ENCODE measurements at places on chromosomes 5 and 9. TPM values are rescaled to one million over a fixed set of nuclear protein-coding genes. Genes with fewer than 3 reads are reported as not detected.

GRCh38 chr9:3337515-3338225 is 188.1 kb downstream of the RFX3 start:
- H3K36me3 ChIP-seq: no peaks in the 10 kb centered on the region
- H3K27ac ChIP-seq: no peak overlapping the region
- no peaks in the 10 kb centered on the region for H3K27me3 ChIP-seq
- no peak overlapping the region for H3K4me3 ChIP-seq
- DNase-seq: no peak

DNA sequence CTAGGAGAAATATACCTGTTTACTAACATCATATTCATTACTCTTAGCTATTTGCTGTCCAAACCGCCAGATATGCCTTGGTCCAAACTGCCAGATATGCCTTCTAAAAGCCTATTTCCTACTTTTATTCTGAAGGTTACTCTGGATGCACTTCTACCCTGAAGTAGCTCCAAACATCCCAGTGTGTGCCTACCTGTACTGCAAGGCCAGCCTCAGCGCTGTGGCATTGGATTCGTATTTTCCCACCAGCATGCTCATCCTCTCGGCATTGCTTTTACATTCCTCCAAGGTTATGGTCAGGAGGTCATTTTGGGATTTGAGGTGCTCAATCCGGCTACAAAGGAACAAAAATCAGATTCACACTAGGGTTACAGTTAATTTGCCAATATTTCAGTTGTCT is 94.3 kb downstream of the DCP2 start:
- no peaks in the 10 kb centered on the region for H3K27me3 ChIP-seq
- H3K27ac ChIP-seq: no peak overlapping the region
- H3K36me3 ChIP-seq: peaks cover 3% of the 10 kb centered on the region
- H3K4me3 ChIP-seq: no peak overlapping the region
- DNase-seq: no peak
- H3K4me1 ChIP-seq: no peaks in the 10 kb centered on the region

DNA sequence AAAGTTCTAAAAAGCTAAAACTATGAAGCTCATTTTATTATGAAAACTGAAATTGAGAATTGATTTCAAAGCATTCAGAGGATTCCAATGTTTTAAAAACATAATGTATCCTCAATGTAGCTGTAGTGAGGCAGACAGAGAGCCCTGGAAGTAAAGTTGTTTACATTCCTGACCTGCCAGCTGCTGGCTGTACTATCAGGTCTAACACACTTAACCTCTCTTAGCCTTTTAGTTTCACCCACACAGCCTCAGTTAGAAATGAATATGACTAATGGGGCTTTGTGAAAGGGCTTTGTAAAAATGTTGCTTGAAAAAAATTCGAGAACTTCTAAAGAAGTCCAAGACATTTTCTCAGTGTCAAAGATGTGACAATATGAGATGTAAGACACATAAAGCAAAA is 122.6 kb downstream of the FBXL17 start:
- no peak for DNase-seq
- H3K27ac ChIP-seq: no peak overlapping the region
- H3K36me3 ChIP-seq: no peaks in the 10 kb centered on the region
- H3K4me1 ChIP-seq: peaks cover 21% of the 10 kb centered on the region
- no peaks in the 10 kb centered on the region for H3K27me3 ChIP-seq

DNA sequence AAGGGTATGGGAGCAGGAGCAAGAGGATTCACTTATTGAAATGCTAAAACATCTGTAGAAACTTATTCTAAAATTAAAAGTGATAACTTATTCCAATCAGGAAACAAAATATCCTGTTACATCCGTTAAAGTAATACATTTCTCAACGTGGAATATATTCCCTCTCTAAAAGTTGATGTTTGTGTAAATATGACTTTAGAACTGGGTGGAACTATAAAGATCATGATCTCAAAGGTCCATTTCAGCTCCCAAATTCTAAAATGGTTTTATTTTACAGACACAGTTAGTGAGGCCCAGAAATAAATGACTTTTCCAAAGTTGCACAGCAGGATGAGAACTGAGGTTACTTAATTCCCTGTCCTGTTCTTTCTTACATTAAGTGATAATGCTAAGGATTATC is 21.1 kb downstream of the ISOC1 start:
- H3K27ac ChIP-seq: no peak overlapping the region
- H3K36me3 ChIP-seq: no peaks in the 10 kb centered on the region

DNA sequence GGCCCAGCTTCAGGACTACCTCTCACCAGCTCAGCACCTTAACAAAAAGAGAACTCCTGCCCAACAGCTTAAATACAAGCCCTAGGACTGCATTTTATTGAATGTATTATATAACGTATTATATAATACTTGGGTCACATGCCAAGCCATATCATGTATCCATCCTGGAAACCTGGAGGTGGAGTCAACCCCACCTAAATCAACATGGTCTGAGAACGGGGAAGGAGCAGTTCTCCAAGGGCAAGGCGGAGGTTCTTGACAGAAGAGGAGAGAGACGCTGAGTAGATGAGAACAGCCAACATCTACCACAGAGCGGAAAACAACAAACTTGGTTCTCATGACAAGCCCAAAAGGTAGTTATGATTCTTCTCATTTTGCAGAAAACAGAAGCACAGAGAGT is 163.4 kb downstream of the FGF18 start:
- H3K4me3 ChIP-seq: no peak overlapping the region
- DNase-seq: no peak
- no peak overlapping the region for H3K27ac ChIP-seq
- no peaks in the 10 kb centered on the region for H3K27me3 ChIP-seq
- no peaks in the 10 kb centered on the region for H3K4me1 ChIP-seq

- H3K4me1 ChIP-seq: peaks cover 6% of the 10 kb centered on the region
- H3K27ac ChIP-seq: no peak overlapping the region
- no peaks in the 10 kb centered on the region for H3K27me3 ChIP-seq
- no peak overlapping the region for H3K4me3 ChIP-seq
- no peaks in the 10 kb centered on the region for H3K36me3 ChIP-seq
Observed at GRCh38 chr9:108272349-108272899, 583.4 kb downstream of the ACTL7B start.

- DNase-seq: no peak
- no peak overlapping the region for H3K4me3 ChIP-seq
- no peaks in the 10 kb centered on the region for H3K27me3 ChIP-seq
- H3K4me1 ChIP-seq: no peaks in the 10 kb centered on the region
- no peak overlapping the region for H3K27ac ChIP-seq
Observed at GRCh38 chr5:54320256-54320655, 9.9 kb upstream of the ARL15 start.

DNA sequence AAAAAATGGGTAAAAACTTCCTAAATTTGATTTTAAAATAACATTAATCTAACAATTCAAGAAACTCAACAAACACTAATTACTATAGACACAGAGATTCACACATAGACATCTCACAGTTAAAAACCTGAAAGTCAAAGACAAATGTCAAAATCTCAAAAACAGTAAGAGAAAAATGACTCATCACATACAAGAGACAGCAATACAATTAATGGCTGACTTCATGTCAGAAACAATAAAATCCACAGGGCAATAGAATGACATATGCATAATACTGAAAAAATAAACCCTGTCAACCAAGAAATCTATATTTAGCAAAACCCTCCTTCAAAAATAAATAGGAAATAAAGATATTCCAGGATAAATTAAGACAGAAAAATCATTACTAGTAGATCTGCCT is 200.4 kb downstream of the CEMIP2 start:
- H3K27ac ChIP-seq: no peak overlapping the region
- H3K27me3 ChIP-seq: no peaks in the 10 kb centered on the region
- H3K4me3 ChIP-seq: no peak overlapping the region
- H3K36me3 ChIP-seq: no peaks in the 10 kb centered on the region
- H3K4me1 ChIP-seq: no peaks in the 10 kb centered on the region

GRCh38 chr5:136037001-136037705 is 8.4 kb downstream of the TGFBI start:
- peaks cover 21% of the 10 kb centered on the region for H3K4me1 ChIP-seq
- H3K27me3 ChIP-seq: no peaks in the 10 kb centered on the region
- peak overlapping the region; percentile 24 for H3K27ac ChIP-seq
- H3K4me3 ChIP-seq: peak overlapping the region; percentile 27
- H3K36me3 ChIP-seq: no peaks in the 10 kb centered on the region
- DNase-seq: peak; percentile 50

GRCh38 chr9:101268426-101268825 is 116.4 kb downstream of the BAAT start:
- H3K27ac ChIP-seq: no peak overlapping the region
- H3K4me3 ChIP-seq: no peak overlapping the region
- no peaks in the 10 kb centered on the region for H3K36me3 ChIP-seq
- H3K4me1 ChIP-seq: no peaks in the 10 kb centered on the region
- DNase-seq: no peak

DNA sequence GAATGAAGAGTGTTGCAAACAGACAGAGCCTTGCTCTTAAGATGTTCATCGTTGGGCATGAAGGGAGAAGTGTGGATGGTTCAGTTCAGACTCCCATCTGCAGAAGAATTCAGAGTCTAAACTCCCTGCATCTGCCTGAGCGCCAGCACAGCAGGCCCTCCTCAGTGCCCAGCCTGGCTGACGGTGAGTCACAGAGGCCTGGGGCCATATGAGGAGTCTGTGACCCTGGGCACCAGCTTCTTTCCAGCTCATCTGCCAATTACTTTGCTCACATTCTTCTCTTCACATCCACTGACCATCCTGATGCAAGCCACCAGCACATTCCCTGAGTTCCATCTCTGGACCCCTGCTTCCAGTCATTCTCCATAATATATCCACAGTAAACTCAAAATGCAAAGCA is 401.1 kb upstream of the TRPC7 start:
- H3K4me1 ChIP-seq: no peaks in the 10 kb centered on the region
- H3K27me3 ChIP-seq: no peaks in the 10 kb centered on the region
- H3K36me3 ChIP-seq: no peaks in the 10 kb centered on the region
- no peak overlapping the region for H3K27ac ChIP-seq

DNA sequence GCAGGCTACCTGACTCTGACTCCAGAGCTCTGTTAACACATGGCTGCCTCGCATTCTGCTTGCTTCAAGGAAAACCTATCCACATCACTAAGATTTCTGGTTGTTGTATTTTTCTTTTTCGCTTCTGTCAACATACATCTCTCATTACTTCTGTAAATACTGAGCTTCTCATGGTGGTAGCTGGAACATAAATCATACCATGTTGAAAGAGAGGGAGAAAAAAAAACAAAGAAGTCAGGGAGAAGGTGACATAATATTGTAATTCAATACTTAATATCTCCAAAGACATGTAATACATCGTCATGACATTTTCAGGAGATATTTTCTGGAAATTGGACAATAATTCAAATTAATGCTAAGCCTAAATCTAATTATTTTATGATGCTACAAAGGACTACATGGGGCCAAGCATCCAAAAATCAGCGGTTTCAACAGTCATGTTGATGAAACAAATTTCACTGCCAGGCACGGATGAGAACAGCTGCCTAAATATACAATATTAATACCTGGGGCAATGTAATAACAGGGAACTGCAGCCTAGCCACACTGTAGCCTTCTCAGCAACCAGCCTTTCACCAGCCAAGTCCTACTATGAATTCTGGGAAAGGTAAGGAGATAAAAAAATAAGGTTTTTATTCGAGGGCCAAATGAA is 332.0 kb downstream of the TRIM32 start:
- no peaks in the 10 kb centered on the region for H3K4me1 ChIP-seq
- H3K36me3 ChIP-seq: no peaks in the 10 kb centered on the region
- no peak overlapping the region for H3K27ac ChIP-seq
- no peak for DNase-seq

DNA sequence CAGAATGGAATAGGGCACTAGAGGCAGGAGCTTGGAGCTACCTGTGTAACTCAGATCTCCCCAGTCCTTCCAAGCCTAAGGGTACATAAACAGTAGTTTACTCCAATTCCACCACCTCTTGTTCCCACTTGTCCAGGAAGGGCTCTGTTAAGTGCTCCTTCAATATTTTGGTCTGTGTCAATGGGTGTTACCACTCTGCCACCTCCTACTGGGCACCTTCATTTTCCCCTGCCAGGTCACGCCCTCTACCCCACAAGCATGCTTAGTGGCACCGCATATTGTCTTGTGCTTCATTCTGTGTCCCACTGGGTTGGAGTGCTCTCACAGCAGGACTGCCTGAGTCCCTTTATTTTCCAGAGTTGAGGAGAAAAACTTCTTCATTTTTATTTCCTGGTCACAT is 459.8 kb downstream of the ARHGEF28 start:
- no peak overlapping the region for H3K27ac ChIP-seq
- H3K27me3 ChIP-seq: no peaks in the 10 kb centered on the region
- no peak overlapping the region for H3K4me3 ChIP-seq
- H3K36me3 ChIP-seq: no peaks in the 10 kb centered on the region
- no peak for DNase-seq

- H3K27me3 ChIP-seq: no peaks in the 10 kb centered on the region
- DNase-seq: no peak
- H3K36me3 ChIP-seq: no peaks in the 10 kb centered on the region
- H3K4me3 ChIP-seq: no peak overlapping the region
Observed at GRCh38 chr9:88458716-88459465, 70.6 kb downstream of the SPIN1 start.

GRCh38 chr9:88757406-88758010 is 222.5 kb downstream of the NXNL2 start:
- no peak overlapping the region for H3K27ac ChIP-seq
- H3K4me3 ChIP-seq: no peak overlapping the region
- no peak for DNase-seq
- peaks cover 17% of the 10 kb centered on the region for H3K4me1 ChIP-seq

DNA sequence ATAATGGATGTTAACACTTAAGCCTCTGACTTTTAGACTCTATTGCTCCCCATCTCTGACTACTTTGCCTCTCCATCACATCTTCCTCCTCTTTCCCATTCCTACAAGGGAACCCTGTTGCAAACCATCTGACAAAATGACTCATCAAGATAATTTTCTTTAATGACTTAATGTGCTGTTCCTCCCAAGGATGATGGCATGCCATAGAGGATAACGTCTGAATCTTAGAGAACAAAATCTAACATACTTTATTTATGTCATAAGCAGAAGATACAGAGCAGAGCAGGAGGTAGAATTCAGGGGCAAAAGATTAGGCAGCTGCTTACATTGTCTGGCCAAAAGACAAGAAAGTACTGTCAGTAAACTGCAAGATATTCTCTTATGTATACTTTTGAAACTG is 76.8 kb downstream of the FGF10 start:
- H3K36me3 ChIP-seq: no peaks in the 10 kb centered on the region
- no peak for DNase-seq
- H3K27ac ChIP-seq: no peak overlapping the region

DNA sequence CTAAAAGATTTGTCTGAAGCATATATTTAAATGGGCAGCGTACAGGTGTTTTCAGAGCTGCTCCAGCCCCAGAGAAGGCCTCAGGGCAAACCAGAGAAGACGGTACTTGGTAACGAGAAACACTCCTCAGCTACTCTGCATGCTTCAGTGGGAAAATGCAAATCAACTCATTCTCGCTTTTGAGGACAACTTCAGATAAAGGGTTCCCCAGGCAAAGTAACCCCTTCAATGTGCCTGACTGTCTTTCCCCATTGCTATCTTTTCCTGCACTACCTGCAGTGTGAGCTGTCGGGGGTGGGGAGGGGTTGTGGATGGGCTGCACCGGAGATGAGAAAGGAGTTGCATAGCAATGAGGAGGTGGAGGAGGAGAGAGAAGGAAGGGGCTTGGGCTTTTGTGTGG is 339.7 kb upstream of the CLINT1 start:
- no peaks in the 10 kb centered on the region for H3K36me3 ChIP-seq
- H3K4me3 ChIP-seq: no peak overlapping the region
- H3K27ac ChIP-seq: no peak overlapping the region
- no peak for DNase-seq
- no peaks in the 10 kb centered on the region for H3K27me3 ChIP-seq

Gene F2RL1
- total RNA-seq: 9.1 TPM

Gene CD72
- total RNA-seq: 9.9 TPM

Gene TXNDC8
- not detected for total RNA-seq

Gene GADD45G
- 19.3 TPM for total RNA-seq

Gene PRR7
- total RNA-seq: 11.0 TPM

Gene ADGRD2
- total RNA-seq: not detected

Gene ERAP2
- total RNA-seq: 18.3 TPM

Measured in thoracic aorta (tissue), 2 donors.